Calu3 (cell line): ENCODE measurements at places on chromosomes 4 and X. TPM values are rescaled to one million over a fixed set of nuclear protein-coding genes. Genes with fewer than 3 reads are reported as not detected.
A peak's percentile ranks its signal among the peaks of the same experiment; 100 is the strongest.

DNA sequence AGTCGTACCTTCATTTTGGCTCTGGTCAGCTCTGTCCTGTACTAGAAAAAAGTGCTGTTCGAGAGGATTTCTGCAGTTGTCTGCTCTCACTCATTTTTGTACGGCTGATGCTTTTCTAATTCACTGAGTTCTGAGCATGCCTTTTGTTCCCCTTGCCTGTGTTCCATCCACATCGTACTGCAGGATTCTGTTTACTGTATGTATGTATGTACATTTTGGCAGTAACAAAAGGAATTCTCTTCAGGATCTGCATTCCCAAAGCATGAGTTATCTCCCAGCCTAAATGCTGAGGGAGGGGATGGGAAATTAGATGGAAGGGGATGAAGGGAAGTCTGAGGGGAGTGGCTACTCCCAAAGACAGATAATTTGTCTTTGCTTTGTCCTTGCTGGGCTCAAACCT, 87.6 kb downstream of the GBA3 start:
- H3K27ac ChIP-seq: no peak overlapping the region
- H3K4me3 ChIP-seq: no peak overlapping the region
- no peak for DNase-seq
- no peaks in the 10 kb centered on the region for H3K36me3 ChIP-seq

- peaks cover 10% of the 10 kb centered on the region for H3K36me3 ChIP-seq
- H3K27me3 ChIP-seq: no peaks in the 10 kb centered on the region
- peak; percentile 22 for DNase-seq
These were observed 809 bp downstream of the MND1 start for GRCh38 chr4:153345012-153345981.

- H3K27me3 ChIP-seq: no peaks in the 10 kb centered on the region
- H3K4me3 ChIP-seq: no peak overlapping the region
- no peak overlapping the region for H3K27ac ChIP-seq
- H3K36me3 ChIP-seq: peaks cover 14% of the 10 kb centered on the region
- H3K4me1 ChIP-seq: peaks cover 9% of the 10 kb centered on the region
- no peak for DNase-seq
These were observed 71.1 kb downstream of the NYX start for GRCh38 chrX:41518127-41518840.

- H3K4me1 ChIP-seq: no peaks in the 10 kb centered on the region
- no peaks in the 10 kb centered on the region for H3K27me3 ChIP-seq
- DNase-seq: no peak
- no peak overlapping the region for H3K4me3 ChIP-seq
These were observed 1427.2 kb downstream of the STIM2 start for GRCh38 chr4:28287831-28288233.

NXF2B gene
- not detected in 2 replicates for total RNA-seq

PDE6B gene
- not detected in 2 replicates for total RNA-seq
